ENCODE measurements at places on chromosomes 6 and 20.

- no peak for DNase-seq
These were observed 26.4 kb downstream of the RMND1 start for GRCh38 chr6:151425561-151425960.

GRCh38 chr6:15249371-15250019 is 3.6 kb downstream of the JARID2 start:
- no peak for DNase-seq

DNA sequence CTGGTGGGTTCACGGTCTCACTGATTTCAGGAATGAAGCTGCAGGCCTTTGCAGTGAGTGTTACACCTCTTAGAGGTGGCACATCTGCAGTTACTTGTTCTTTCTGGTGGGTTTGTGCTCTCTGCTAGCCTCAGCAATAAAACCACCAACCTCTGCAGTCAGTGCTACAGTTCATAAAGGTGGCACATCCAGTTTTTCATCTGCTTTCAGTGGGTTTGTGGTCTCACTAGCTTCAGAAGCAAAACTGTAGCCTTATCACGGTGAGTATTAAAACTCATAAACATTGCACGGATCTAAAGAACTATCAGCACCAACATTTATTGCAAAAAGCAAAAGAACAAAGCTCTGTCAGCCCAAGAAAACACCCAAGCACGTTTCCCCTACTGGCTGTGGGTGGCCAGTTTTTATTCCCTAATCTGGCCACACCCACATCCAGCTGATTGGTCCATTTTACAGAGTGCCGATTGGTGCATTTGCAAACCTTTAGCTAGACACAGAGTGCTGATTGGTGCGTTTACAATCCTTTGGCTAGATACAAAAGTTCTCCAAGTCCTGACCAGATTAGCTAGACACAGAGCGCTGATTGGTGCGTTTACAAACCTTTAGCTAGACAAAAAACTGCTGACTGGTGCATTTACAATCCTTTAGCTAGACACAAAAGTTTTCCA is 3.4 kb upstream of the TMEM14C start:
- peak; percentile 79 for DNase-seq

DNA sequence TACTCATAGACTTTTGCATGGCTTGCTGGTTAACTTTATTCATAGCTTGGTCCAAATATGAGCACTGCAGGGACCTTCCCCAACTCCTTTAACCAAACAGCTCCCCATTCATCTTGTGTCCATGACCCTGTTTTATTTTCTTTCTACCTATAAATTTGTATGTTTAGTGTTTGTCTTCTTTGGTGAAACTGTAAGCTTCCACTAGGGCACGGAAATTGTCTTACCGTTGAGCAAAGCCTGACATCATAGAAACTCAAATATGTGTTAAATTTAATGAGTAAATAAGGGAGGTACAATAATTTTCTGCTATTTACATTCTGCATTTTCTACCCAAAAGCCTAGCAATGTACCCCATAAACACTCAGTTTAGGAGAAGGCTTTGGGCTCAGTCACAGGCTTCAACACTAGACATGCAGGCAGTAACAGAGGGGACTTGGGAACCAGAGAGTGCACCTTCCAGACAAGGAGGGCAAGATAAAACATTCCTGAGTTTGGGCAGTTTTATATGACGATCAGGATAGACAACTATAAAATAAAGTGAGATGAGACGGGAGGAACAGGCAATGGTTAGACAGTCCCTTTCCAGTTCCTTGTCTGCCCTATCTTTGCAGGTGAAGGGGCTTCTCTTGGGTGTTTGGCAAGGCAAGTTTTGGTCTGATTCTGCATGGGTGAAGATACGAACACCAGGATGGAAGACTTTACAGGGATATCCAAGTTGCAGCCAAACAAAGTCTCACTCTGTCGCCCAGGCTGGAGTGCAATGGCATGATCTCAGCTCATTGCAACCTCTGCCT is 46.2 kb upstream of the ZNF217 start:
- DNase-seq: no peak

DNA sequence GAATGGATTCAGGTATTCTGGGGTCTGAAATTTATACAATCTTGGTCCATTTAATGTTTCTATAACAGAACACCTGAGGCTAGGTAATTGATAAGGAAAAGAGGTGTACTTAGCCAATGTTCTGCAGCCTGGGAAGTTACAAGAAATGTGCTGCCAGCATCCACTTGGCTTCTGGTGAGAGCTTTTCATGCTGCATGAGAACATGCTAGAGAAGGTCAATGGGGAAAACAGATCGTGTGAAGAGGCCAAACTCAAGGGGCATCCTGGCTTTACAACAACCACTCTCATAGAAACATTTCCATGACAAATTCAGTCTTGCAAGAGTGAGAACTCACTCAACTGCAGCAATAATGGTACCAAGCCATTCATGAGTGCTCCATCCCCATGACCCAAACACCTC is 16.8 kb downstream of the IL22RA2 start:
- DNase-seq: no peak

GRCh38 chr6:164005004-164005711 is 590.6 kb downstream of the QKI start:
- no peak for DNase-seq

GRCh38 chr20:48238326-48238725 is 453.0 kb upstream of the SULF2 start:
- no peak for DNase-seq

DNA sequence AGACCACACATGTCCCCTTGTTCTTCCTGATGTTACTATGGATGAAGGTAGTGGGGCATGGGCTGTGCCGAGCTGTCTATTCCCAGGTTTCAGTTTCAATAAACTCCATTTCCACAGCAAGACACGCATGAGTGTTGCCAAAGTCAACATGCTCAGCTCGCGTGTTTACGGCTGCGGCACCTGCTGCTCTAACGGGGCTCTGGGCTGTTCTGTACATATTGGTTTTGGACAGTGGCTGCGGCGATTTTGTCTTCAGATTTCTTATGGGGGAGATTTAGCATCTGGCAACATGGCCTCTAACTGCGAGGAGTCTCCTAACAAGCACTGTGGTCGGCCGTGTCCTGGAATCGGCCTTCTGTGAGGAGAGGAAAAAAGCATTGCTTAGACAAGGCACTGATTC is 58.6 kb downstream of the TMEM242 start:
- DNase-seq: no peak

- peak; percentile 14 for DNase-seq
These were observed 867 bp downstream of the EBF4 start for GRCh38 chr20:2693286-2694007.

DNA sequence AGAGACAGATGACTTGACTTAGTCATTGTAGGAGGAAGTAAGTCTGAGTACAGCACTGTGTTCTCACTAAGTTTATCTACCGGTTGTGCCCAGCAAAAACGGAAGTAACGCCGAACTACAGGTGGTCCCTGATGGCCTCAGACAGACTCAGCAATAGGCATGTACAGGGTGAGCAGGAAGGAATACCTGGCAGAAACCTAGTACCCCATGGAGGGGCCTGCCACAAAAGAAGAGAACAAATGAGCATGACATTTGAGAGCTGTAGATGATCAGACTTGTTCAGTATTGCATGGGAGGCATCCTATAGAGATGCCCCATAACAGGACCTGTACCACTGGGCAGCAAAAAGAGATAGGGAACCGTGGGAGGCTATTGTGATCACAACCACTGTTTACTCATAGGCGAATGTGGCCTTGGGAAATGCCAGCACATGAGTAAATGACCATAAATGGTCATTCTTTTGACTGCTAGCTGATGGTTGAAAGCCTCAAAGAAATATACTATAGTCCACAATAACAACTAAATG is 106.4 kb upstream of the TAB2 start:
- DNase-seq: no peak

GRCh38 chr20:37007898-37008649 is 56.6 kb upstream of the SAMHD1 start:
- DNase-seq: peak; percentile 22

- DNase-seq: no peak
These were observed 102.2 kb upstream of the ADGRF1 start for GRCh38 chr6:47144306-47144705.

- DNase-seq: no peak
These were observed 67.6 kb downstream of the FYN start for GRCh38 chr6:111805511-111806164.

DNA sequence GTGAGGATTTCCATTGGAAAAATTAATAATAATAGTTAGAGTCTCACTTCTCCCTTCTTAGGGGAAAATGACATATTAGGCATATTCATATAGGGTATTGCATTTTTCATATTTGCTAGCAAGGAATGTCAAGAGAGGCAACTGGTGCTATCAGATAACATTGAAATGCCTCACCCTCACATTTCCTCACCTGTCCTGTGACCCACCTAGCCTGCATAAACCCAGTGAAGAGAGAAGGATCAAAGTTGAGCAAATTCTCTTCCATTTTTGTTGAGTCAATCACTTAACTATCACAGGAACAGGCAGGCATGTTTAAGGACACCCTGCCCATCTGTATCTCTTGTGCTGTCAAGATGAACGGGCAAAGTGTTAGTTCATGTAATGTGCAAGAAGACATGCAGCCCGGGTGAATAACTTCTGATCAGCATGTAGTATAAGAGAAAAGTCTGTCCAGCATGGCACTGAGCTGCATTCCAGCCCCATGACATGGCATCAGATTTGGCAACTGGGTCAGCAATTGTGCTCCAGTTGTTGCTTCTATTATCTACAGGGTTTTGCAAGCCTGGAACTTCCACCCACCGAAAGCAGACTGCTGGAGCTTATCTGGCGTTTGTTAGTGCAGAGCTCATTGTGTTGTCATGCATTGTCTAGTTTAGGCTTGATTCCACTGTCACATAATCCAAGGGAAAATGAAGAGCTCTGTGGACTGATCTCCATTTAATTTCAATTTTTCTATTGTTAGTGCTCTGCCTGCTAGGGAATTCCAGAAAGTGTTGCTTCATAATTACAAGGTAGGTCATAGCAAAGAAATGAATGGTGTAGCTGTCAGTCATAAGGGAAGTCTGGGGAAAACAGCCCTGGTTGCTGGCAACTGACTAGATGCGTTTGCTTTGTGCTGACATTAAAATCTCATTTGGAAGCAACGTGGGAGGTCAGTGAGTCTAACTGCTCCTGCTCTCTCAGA is 138.4 kb upstream of the TNFAIP3 start:
- no peak for DNase-seq

DNA sequence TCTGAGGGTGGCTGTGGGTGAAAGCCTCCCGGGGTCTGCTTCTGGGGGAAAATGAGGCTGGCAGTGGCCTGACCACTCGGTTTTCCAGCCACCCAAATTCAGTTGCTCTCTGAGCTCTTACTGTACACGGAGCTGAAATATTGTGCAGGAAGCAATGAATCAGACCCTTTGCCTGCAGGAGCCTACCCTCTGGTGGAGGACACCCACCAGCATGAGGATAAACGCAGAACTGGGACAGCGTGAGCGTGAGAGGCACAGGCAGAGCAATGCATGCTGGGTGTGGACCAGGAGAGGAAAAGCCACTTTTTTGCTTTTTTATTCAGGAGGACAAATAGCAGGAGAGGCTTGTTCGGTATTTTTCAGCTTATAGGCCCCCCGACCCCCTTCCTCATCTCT is 298.0 kb downstream of the QKI start:
- DNase-seq: no peak

DNA sequence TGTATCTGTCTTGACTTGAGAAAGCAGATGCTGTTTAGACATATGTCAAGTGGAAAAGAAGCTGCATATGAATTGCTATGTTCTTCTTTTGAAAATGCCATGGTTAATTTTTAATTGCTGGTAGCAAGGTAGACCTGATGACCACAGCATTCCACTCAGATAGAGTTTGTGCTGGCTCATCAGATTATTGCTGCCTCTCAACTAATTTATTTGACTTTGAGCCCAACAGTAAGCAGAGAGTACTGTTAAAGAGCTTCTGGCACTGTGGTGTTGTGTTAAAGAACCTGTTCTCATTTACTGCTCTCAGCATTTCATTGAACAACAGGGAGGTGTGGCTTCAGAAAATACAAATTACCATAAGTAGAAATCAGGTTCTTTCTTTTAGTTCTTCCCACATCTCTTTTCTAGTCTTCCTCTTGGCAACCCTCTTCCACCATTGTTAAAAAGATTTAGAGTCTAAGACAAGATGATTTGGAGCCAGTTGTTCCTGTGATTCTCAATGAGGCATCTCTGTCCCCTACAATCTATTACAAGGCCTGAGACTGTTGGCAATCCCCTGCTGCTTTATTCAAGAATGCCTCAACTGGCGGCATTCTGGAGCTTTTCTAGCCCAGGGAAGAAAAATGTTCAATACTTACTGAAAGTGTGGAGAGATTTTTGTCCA is 967.6 kb upstream of the GJE1 start:
- no peak for DNase-seq

GRCh38 chr20:3209946-3210317 is 634 bp downstream of the ITPA start:
- DNase-seq: no peak

GRCh38 chr6:152122434-152122833 is 315.0 kb downstream of the ESR1 start:
- no peak for DNase-seq

DNA sequence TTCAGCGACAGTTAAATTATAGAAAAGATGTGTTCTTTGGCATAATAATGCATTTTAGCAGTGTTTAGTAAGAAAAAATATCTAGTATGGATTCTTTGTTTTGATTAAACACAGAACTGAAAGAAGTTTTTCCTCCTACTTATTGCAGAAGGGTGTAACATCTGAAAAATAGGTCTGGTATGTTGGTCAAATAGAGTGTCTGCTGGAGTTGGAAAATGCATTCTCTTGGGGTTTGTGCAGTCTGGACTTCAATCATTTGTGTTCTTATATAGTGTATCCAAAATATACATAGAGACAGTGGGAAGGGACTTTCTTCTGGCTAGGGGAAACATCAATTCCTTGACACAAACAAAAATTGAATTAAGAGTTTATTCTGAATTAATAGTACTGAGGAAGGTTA is 132.4 kb upstream of the MAN1A1 start:
- DNase-seq: no peak

DNA sequence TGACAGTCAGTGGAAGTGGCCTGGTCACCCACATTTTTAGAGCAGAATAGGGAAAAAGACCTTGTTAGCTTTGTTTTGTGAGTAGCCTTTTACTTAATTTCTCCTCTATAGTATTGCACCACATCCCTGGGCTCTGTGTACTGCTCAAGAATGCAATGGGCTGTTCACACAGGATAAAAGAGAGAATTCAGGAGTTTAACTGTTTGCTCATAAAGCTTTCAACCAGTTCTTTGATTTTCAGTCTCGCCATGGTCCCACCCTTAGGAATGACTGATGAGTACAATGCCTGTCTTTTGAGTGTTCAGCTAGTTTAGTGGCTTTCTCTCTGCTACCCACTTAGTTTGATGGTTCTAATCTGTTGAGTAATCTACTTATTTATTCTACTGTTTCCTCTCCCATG is 129.7 kb downstream of the PLG start:
- DNase-seq: no peak

Measured in SW 1271 (cell line).